ENCODE measurements at places on chromosomes 4 and X.

DNA sequence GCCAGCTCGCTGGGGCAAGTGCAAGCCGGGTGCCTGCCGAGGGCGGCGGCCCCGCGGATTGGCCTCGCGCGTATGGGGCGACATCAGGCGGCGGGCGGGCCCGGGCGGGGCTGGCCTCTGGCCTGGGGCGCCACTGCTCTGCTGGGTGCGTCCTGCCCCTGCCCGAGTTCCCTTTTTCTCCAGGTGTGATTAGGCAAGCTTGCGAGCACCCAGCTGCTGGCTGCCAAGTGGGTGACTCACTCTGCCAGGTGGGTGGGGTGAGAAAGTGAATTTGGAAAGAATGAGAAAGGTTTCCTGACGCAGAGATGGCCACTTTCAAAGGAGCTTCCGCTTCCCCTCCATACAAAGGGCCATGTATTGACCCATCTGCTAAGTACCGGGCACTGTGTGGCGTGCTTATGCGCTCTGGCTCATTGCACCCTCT is 32.5 kb downstream of the FGFBP1 start:
- DNase-seq, result no peak
- no peaks in the 10 kb centered on the region for H3K27me3 ChIP-seq
- H3K27ac ChIP-seq, result no peak overlapping the region
- no peaks in the 10 kb centered on the region for H3K4me1 ChIP-seq
- no peaks in the 10 kb centered on the region for H3K36me3 ChIP-seq

DNA sequence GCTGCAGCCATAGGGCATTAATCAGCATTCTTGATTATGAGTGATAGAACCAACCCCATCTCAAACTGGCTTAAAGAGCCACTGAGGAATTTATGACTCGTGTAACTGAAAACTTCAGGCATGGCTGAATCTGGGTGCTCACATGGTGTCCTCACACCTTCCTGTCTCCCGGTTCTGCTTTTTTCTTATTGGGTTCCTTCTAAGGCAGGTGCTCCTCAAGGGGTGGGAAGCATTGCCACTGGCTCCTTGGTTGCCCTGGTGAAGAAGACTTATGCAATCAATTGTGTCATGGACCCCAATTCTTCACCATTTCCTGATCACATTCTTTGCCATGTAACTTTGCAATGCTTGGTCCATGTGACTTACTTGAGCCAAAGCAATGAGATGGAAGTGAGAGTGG is 4.3 kb upstream of the ZCCHC4 start:
- no peak overlapping the region for H3K27ac ChIP-seq
- no peak overlapping the region for H3K4me3 ChIP-seq
- no peaks in the 10 kb centered on the region for H3K36me3 ChIP-seq
- no peaks in the 10 kb centered on the region for H3K4me1 ChIP-seq
- no peaks in the 10 kb centered on the region for H3K27me3 ChIP-seq

DNA sequence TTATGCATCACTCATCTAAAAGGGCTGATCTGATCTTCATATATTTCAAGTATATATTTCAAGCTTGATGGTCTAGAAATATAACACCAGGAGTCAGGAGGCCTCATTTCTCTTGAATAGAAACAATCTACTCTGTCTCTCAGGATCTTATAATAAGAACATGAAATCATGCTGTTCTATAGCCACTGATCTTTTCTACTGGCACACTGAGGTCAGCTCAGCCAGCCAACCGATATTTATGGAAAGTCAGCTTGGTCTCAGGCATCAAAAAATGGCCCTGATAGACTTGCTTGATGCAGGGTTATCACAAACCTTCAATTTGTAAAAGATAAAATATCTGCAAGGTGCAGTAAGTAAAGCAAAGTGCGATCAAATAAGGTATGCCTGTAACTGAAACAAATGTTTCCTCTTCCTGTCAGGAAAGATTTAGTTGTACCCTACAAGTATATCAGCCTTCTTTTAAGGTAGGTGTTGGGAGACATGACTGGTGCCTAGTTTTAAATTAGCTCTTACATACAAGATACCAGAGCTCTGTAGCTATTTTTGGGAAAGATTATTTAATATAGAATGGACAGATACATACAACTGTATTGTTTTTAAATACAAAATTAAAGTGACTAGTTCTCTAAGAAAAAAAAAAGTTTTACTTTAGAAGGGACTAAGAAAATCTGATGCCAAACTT is 63.4 kb downstream of the BMP3 start:
- no peak overlapping the region for H3K27ac ChIP-seq
- no peaks in the 10 kb centered on the region for H3K36me3 ChIP-seq
- H3K4me1 ChIP-seq, result no peaks in the 10 kb centered on the region
- H3K4me3 ChIP-seq, result no peak overlapping the region

GRCh38 chr4:124947622-124948265 is 235.2 kb upstream of the ANKRD50 start:
- DNase-seq, result no peak
- H3K27ac ChIP-seq, result no peak overlapping the region
- H3K4me1 ChIP-seq, result no peaks in the 10 kb centered on the region
- H3K27me3 ChIP-seq, result no peaks in the 10 kb centered on the region
- H3K4me3 ChIP-seq, result no peak overlapping the region

- H3K4me1 ChIP-seq, result no peaks in the 10 kb centered on the region
- H3K4me3 ChIP-seq, result no peak overlapping the region
- peaks cover 24% of the 10 kb centered on the region for H3K27me3 ChIP-seq
- DNase-seq, result peak; percentile 56
- H3K27ac ChIP-seq, result no peak overlapping the region
- H3K36me3 ChIP-seq, result no peaks in the 10 kb centered on the region
These were observed 38.8 kb upstream of the BEX4 start for GRCh38 chrX:103175944-103176753.

DNA sequence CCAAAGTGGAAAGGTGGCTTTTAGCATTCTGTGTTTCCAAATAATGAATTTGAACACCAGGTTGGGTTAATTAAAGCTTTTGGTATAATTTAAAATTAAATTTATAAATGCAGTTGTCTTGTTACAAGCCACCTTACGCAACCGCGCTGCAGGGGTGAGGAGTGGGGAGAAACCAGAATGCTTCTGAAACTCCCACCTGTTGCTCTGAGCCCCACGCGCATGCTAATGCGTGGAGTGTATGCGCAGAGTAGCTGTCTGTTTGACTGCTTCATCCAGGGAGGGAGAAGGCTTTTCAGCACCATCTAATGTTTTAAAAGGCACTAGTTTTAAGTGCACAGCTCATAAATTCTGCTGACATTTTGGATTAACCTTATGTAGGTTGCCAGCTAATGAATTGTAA is 12.5 kb downstream of the OGT start:
- peaks cover 5% of the 10 kb centered on the region for H3K4me1 ChIP-seq
- H3K4me3 ChIP-seq, result no peak overlapping the region
- DNase-seq, result no peak

DNA sequence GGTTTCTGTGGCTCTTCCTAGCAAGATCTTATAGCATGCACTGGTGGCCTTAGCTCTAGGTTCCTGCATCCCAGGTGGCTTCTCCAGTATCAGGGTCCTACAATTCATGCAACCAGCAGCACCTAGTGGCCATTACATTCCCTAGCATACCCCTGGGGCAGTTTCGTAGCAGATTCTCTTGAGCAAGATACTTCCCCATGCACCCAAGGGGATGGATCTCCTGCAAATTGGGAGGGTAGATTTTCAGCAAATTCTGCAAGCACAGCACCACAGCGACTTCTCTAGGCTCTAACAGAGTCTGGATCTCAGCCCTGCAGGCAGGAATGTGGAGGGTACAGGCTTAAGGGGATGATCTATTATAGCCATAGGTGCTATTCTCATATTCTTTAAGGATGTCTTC is 13.1 kb upstream of the SLC9B1 start:
- H3K4me3 ChIP-seq, result no peak overlapping the region
- H3K4me1 ChIP-seq, result no peaks in the 10 kb centered on the region
- DNase-seq, result no peak
- no peak overlapping the region for H3K27ac ChIP-seq

DNA sequence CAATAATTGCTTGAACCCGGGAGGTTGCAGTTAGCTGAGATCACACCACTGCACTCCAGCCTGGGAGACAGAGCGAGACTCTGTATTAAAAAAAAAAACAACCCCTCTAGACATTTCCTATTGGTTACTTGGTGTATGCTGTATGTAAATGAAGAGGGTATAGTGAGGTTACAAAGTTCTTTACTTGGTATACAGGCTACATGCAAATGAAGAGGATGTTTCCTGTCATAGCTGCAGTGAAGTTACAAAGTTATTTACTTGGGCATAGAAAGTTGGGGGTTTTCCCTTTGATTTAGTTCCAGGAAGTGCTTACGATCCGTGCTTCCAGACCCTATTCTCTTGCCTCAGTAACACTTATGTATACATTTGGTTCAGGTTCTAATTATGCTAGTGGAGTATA is 38.4 kb upstream of the CLNK start:
- no peak for DNase-seq
- no peaks in the 10 kb centered on the region for H3K4me1 ChIP-seq
- no peaks in the 10 kb centered on the region for H3K27me3 ChIP-seq
- H3K4me3 ChIP-seq, result no peak overlapping the region
- H3K36me3 ChIP-seq, result no peaks in the 10 kb centered on the region

DNA sequence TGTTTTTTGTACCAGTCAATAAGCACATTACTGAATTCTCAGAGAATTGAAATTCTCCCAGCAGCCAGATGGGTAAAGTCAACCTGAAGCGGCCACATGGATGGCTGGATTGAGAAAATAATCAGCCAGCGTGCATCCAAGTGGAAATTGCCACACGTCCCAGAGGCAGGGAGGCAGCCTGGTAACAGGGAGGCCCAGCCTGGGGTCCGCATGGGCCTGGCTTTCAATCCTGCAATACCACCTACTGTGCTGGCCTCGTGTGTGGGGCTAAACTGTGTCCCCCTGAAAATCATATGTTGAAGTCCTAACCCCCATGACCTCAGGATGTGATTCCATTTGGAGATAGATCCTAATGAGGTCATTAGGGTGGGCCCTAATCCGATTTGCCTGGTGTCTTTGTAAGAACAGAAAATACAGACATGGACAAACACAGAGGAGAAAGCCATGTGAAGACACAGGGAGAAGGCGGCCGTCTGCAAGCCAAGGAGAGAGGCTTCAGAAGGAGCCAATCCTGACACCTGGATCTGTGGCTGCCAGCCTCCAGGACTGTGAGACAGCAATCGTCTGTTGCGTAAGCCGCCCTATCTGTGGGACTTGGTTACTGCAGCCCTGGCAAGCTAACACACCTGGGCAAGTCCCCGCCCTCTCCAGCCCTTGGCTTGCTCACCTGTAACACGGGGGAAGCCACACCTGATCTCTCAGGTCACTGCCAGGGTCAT is 90.3 kb downstream of the JAKMIP1 start:
- no peak overlapping the region for H3K27ac ChIP-seq
- no peak for DNase-seq
- no peaks in the 10 kb centered on the region for H3K27me3 ChIP-seq
- H3K4me3 ChIP-seq, result no peak overlapping the region
- no peaks in the 10 kb centered on the region for H3K4me1 ChIP-seq

GRCh38 chr4:173535957-173536356 is 5.9 kb upstream of the HAND2 start:
- H3K4me1 ChIP-seq, result no peaks in the 10 kb centered on the region
- H3K27ac ChIP-seq, result no peak overlapping the region
- no peaks in the 10 kb centered on the region for H3K36me3 ChIP-seq
- peaks cover 100% of the 10 kb centered on the region for H3K27me3 ChIP-seq
